ENCODE measurements at places on chromosomes 3 and 15. TPM values are rescaled to one million over a fixed set of nuclear protein-coding genes. Genes with fewer than 3 reads are reported as not detected.

LYZL4 gene
- not detected for total RNA-seq

DNA sequence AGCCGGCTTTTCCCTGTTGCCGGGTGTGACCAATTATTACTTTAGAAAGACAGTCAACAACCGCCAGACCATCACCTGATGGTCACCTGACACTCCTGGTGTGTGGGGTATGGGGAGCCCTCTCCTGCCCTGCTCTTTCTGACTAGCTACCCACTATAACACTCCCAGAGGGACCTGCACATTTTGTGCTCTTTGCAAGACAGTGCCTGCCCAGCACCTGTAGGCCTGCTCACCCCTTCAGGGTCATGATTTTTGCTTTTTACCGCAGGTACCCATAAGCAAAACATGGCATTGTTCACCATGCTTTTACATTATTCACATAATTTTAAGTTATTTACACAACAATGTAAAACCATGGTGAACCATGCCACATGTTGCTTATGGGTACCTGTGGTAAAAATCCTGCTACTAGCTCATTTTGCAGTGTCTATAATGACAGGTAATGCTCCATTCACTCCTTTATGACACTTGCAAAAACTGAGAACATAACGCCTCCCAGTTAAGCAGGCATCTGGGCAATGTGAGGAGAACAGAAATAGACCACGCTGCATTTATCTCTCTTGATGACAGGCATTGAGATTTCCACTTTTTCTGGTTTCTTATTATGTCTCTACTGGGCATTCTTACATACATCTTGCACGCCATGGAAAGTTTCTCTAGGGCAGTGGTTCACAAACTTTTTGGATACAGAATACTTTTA is 9.9 kb downstream of the CCRL2 start:
- no peaks in the 10 kb centered on the region for H3K4me1 ChIP-seq
- H3K36me3 ChIP-seq = no peaks in the 10 kb centered on the region

DNA sequence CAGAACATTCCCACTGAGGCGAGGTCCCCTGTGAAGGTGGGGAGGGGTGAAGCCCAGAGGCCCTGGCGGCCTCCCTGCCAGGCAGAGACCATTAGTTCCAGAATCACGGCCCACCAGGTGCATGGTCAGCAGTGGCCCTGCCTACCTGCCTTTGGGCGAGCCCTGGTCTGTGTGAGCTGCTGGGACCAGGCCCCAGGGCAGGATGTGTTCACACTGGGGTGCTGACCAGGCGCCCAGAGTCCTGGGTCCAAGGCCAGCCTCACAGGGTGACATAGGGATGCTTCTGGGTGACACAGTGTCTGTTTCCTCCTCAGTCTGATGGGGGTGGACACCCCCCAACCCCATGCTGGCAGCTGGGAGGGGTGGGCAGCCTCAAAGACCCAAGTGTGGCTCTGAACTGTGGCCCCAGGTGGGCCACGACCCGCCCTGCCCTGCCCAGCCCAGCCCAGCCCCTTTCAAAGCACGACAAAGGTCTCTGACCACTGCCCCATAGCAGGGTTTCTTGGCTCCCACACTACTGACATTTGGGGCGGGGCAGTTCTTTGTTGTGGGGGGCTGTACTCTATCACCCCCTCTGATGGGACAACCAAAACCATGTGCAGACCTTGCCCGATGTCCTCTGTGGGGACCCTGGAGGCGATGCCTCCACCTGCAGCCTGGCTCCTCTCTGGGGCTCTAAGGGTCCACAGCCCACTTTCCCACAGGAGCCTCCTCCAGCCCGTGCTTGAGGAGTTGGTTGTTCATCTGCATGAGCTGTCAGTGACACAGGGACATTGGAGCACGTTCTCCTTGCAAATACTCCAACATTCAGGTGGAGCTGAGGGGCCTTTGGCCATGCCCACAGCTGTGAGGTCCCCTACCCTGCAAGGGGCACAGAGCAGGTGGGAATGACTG is 44.8 kb upstream of the SLC41A3 start:
- no peak overlapping the region for H3K27ac ChIP-seq
- no peaks in the 10 kb centered on the region for H3K27me3 ChIP-seq
- H3K4me1 ChIP-seq = no peaks in the 10 kb centered on the region
- H3K36me3 ChIP-seq = no peaks in the 10 kb centered on the region
- DNase-seq = no peak
- H3K4me3 ChIP-seq = no peak overlapping the region

GRCh38 chr15:67843571-67844387 is 3.9 kb upstream of the RNU6-1 start:
- H3K27me3 ChIP-seq = no peaks in the 10 kb centered on the region
- no peaks in the 10 kb centered on the region for H3K36me3 ChIP-seq
- H3K4me3 ChIP-seq = no peak overlapping the region
- H3K4me1 ChIP-seq = peaks cover 33% of the 10 kb centered on the region
- DNase-seq = no peak

DNA sequence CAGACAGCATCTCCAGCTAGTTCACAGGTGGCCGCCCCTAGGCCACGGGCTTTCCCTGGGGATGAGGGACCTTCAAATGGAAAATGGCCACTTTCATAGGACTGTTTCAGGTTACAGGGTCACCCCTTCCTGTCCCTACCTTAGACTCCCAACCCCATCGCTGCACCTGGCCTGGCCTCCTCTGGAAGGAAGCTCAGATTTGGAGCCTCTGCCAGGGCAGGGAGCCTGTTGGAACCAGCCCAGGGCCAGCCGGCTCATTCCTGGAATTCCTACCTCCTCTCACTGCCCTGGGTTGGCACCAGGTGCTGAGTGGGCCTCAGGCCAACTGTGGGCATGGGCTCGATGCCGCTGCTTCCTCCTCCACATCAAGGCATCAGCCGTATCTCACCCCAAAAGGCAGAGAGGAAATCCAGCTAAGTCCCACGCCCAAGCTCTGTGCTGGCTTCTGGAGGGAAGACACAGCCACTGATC is 42.2 kb downstream of the KLHL25 start:
- no peaks in the 10 kb centered on the region for H3K36me3 ChIP-seq
- DNase-seq = no peak
- no peak overlapping the region for H3K27ac ChIP-seq
- H3K4me1 ChIP-seq = no peaks in the 10 kb centered on the region
